ENCODE measurements at places on chromosomes 16 and 17.

- no peak for DNase-seq
Observed at GRCh38 chr16:83328936-83329335, 478.8 kb upstream of the HSBP1 start.

DNA sequence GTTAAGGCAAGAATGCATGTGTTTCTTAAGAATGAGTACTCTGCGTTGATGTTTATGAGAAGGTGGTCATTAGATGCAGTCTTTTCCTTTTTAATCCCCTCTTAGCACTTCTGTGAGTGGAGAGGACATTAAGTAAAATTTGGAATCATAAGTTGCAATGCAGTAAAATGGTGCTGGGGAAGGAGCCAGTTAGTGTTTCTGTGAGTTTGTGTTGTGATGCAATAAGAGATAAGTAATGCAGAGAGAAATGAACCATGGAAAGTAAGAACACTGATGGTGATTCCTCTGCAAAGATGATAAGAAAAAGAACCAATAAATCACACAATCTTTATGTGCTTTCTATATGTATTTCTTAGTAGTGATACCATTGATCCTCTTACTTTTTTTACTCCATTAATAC lies 20.0 kb downstream of the ABHD15 start:
- DNase-seq = no peak

DNA sequence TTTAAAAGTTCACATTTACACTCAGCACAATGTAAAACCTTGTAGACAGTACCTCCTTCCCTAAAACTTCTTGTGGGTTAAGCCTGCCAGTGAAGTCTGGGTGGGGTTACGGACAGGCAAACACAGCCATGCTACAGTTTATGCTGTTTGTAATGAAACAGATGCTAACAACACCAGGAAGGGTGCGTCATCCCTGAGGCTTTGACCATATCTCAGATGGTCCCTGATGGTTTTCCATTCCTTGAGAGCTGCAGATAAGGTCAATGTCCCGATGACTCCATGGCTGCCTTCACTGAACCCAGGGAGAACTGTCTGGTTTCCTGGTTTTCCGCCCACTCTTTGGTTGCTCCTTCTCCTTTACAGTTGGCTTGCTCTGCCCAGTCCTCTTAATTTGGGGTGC lies 29.1 kb downstream of the GAS7 start:
- no peak for DNase-seq

DNA sequence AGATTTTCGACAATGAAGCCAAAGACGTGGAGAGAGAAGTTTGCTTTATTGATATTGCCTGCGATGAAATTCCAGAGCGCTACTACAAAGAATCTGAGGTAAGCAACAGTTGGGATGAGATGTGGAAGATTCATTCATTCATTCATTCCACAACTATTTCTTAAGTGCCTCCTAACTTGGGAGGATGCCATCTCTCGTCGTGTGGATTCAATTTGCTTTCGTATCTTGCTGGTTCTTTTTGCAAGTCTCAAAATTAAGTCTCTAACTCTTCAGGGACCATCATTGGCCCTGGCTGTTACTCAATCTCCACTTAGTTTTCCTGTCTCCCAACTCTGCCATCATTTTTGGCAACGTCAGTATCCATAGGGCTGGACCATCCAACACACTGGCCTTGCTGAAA lies 85.6 kb upstream of the NOL11 start:
- no peak for DNase-seq

Measured in lung (tissue), 17 donors.